Activated CD4-positive, alpha-beta T cell treated with anti-CD3 and anti-CD28 coated beads, Interleukin-2, amount 10 ng/mL, durations not matched to agents 7 days and 5 days (primary cell): ENCODE measurements at places on chromosomes 12 and 14. TPM values are rescaled to one million over a fixed set of nuclear protein-coding genes. Genes with fewer than 3 reads are reported as not detected.

- no peak for DNase-seq
These were observed 83.9 kb downstream of the STXBP6 start for GRCh38 chr14:24965934-24966578.

- DNase-seq = no peak
These were observed 153.9 kb upstream of the RFLNA start for GRCh38 chr12:124140944-124141486.

- no peak for DNase-seq
These were observed 338.4 kb downstream of the TMEM121 start for GRCh38 chr14:105864651-105865265.

Gene NTF3
- total RNA-seq = not detected

DNA sequence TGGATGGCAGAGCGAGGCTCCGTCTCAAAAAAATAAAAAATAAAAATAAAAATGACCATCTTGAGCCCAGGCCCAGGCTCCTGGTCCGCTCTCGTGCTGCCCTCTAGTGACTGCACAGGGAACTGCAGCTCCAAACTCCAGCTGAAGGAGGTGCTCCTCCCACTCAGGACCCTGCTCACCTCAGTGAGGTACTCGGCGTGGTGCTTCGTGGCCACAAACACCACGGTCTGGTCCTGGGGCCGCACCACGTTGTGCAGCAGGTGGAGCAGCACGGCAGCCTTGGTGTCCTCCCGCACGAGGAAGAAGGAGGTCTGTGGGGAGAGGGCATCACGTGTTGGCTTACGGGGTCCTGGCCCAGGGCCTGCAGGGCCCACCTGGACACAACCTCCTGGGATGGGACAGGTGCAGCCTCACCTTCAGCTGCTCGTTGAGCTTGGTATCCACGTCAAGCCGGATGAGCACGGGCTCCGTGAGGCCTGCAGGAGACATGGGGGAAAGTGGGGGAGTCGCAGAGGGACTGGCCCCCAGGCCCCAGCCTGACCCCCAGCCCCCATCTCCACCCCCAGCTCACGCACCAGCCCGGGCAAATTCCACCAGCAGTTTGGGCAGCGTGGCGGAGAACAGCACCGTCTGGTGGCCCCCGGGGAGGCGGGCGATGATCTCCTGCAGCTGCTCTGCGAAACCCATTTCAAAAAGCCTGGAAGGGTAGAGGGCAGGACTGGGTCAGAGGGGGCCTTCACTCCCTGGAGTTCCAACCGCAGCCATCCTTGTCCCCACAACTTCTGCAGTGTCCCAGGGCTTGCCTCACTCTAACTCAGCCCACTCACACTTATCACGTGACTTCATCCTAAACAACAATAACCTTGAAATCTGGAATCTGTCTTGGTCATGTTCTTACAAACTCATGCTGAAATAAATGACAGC is 10.6 kb downstream of the DDX54 start:
- DNase-seq = peak; percentile 77

DNA sequence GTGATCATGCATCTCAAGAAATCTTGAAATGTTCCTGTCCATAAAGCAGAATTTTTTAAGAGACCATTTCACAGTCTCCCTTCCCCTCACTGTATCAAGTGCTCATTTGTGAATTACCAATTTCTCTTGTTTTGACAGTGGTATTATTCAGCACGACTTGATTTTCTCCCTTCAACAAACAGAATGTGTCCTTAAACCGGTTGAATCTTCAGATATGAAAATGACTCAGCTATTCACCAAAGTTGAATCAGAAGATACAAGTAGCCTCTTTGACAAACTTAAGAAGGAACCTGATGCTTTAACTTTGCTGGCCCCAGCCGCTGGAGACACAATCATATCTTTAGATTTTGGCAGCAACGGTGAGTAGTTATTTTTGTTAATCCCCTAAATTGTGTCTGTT is 25.5 kb upstream of the SNAPC1 start:
- DNase-seq = no peak

GRCh38 chr12:93689076-93689834 is 12.1 kb downstream of the CRADD start:
- DNase-seq = no peak

GRCh38 chr12:103696101-103696500 is 109.0 kb downstream of the STAB2 start:
- DNase-seq = no peak

Gene CISTR
- not detected for total RNA-seq

DNA sequence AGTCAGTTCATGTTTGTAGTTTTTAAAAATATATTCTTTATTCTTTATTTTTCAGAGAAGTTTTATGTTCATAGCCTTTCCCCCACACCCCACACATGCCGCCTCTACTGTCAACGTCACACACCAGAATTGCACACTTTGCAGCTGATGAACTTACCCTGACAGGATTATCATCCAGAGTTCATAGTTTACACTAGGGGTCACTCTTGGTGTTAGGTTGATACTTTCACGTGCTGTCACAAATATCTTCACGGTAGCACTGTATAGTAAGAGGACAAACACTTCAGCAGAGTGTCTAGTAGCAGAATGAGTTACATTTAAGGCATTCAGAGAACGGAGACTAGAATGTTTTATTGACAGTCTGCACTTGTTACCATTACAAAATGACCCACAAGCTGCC is 5.1 kb downstream of the DPPA3 start:
- DNase-seq = no peak

DNA sequence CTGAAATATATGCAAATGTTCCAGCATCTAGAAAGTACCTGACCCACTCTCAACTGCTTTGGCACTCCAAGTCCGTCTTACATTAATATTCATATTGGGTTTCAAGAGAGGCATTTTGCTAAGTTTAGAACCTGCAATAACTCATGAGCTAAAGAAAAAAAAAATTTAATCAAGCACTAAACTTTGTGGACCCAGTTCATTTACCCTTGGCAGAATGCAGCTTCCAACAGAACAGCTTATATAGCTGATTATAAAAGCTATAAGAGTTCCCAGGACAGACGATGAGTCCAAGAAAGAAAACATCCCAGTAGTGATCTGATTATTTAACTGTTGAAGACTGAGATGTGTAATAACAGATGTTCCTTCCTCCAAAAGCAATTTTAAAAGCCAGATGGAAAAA is 592.0 kb downstream of the KCNH5 start:
- DNase-seq = no peak

- no peak for DNase-seq
These were observed 564.6 kb downstream of the C12orf50 start for GRCh38 chr12:87464565-87464964.

GRCh38 chr14:93269341-93270068 is 62.4 kb downstream of the UBR7 start:
- no peak for DNase-seq

- DNase-seq = no peak
These were observed 69.1 kb downstream of the SMOC1 start for GRCh38 chr14:69948351-69948750.

DNA sequence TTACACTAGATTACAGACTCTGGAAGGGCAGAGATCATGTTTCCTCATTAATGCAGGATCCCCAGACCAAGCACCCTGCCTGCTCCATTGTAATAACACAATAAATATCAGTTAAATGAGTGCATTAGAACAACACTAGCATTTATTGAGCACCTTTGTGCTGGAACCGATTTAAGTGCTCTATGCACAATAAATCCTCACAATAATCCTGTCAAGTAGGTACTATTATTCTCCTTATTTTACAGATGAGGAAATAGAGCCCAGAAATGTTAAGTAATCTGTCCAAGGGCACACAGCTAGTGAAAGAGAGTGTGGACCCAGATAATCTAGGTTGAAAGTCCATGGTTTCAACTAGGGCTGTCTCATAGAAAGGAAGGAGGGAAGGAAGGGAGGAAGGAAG is 69.8 kb downstream of the MAP1LC3B2 start:
- no peak for DNase-seq

DNA sequence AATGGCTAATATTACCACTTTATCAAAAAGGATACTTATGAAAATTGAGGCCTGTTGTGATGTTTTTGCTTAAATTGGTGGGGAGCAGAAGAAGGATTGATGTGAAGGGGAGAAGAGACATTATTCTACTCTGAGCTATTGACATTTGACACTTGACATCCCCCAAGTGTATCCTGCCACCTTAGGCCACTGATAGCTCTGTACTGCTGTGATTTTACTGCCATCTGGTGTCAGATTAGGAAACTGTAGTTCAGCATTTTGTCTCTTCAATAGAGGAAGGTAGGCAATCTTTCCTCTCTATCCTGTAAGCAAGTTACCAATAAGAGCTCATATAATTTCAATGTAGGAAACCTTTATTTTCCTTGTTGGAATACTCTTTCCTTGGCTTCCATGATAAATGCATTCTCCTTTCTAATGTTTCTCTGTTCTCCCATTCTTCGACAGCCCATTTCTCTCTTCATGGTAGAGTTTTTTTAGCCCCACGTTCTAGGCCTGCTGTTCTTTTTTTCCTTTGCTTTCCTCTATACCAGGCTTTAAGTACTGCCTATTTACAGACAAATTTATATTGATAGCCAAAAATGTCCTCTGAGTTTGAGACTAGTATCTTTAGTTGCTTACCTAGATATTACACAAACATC is 46.3 kb downstream of the PPHLN1 start:
- peak; percentile 60 for DNase-seq

Gene PSME2
- 644 TPM for total RNA-seq

DNA sequence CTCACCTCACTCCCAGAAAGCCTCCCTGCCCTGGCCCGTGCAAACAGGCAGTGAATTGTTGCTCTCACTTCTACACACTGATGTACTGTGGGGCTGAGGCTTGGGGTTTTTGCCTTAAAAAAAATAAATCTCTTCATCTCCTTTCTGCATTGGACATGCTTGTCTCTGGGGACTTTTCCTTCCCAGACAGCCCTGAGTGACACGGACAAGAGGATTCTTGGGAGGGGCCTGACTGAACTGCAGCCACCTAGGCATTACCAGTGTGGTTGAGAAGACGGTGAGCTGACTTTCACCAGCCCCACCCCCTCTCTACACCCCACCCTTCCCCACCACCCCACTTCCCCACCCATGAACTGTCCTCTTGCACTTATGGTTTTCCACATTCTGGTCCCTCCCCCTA is 51.6 kb upstream of the PARP11 start:
- DNase-seq = no peak

DNA sequence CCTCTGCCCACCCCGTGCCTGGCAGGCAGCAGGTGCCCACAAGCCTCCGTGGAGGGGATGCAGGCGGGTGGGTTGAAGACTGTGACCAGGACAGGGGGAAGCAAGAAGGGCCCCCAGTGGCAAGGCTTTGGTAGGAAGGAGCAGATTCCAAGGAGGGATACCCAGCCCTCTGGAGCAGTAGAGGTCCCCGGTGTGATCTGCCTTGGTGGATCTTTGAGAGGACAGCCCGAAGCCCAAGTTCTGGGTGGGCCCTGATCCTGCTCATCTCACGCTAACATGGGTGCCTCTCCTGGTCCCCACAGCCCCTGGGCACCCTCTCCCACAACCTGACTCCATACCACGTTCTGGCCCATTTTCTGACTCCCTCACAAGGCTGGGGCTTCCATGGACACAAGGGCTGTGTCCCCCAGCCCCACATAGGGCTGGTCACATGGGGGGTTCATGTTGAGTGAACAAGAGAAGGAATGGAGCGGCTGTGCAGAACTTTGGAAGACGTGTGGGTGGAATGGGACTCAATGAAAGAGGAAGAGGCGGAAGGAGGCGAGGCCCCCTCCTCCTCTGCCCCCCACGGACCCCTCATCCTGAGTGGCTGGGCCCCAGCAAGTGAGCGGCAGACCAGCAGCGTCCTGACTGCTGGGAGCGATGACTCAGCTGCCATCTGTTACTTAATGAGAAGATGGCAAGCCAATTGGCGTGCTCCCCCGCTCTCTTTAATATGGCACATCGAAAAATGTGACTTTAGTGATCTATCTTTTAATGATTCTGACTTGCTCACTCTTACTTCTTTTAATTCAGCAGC is 77.0 kb upstream of the BCL11B start:
- DNase-seq = no peak

DNA sequence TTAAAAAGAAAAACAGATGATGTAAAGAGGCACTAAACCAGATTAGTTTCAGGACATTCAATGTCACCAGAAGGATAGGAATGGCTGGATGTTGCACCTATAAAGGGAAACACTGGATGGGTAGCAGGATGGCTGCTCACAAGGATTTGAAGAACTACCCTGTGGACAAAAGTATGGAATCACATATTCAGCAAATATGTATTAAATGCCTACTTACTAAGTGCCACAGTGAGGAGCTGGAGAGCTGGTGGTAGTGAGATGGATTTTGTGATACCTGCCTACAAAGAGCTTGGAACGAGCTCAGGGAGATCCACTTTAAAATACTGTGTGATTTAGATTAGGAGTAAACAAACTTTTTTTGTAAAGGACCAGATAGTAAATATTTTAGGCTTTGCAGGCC is 316.2 kb downstream of the PAWR start:
- DNase-seq = no peak

GRCh38 chr14:58077621-58078020 is 74.4 kb downstream of the ARMH4 start:
- DNase-seq = no peak

Gene UBE3B
- 35.5 TPM for total RNA-seq

Gene PMCH
- not detected for total RNA-seq

Gene RITA1
- 18.0 TPM for total RNA-seq

- DNase-seq = no peak
These were observed 83.3 kb upstream of the GPR68 start for GRCh38 chr14:91327661-91328312.

DNA sequence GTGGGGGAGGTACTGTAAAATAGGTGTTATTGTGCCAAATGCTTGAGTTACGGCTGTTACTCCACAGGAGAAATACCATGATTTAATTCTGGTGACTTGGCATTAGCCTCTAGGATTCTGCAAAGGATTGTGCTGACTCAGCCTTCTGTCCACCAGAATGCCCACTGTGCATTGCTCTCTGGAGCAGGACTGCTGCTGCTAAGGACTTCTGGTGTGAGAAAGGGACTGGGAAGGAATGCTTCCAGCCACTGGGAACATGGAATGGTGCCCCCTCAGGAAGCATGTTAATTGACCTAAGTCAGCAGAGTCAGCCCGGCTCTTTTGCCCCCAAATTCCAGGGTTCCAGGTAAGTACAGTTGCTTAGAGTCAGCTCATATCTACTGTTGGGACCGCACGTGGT is 32.9 kb downstream of the ZFHX2 start:
- DNase-seq = no peak

- DNase-seq = no peak
These were observed 13.5 kb upstream of the TNFAIP2 start for GRCh38 chr14:103109535-103110441.

GRCh38 chr12:116116650-116117424 is 160.7 kb downstream of the MED13L start:
- DNase-seq = no peak

DNA sequence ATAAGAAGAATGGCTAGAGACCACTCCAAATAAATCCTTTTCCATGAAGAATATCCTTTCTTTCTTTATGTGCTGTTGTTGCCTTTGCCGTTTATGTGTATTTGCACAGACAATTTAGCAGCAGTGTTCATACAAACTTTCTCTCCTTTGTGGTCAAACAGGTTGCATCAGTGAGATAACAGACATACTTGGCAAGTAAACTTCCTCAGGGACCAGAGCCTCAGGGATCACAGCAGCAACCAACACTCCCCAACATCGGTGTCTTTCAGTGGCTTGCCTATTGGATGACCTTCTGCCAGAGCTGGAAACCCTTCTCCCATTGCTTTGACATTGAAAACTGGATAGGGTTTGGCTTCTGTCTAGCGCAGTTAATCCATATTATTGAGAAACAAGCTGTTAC is 252.2 kb downstream of the BTG1 start:
- DNase-seq = no peak

Gene MAP3K9
- 4.8 TPM for total RNA-seq

Gene OR11H6
- not detected for total RNA-seq
